Nucleus accumbens (tissue), 56 donors: ENCODE measurements at places on chromosomes 2 and 18.

- DNase-seq, result no peak
Measured at GRCh38 chr2:105611811-105612424, 132.8 kb upstream of the NCK2 start.

- no peak for DNase-seq
Measured at GRCh38 chr2:36708041-36708741, 11.7 kb downstream of the VIT start.

DNA sequence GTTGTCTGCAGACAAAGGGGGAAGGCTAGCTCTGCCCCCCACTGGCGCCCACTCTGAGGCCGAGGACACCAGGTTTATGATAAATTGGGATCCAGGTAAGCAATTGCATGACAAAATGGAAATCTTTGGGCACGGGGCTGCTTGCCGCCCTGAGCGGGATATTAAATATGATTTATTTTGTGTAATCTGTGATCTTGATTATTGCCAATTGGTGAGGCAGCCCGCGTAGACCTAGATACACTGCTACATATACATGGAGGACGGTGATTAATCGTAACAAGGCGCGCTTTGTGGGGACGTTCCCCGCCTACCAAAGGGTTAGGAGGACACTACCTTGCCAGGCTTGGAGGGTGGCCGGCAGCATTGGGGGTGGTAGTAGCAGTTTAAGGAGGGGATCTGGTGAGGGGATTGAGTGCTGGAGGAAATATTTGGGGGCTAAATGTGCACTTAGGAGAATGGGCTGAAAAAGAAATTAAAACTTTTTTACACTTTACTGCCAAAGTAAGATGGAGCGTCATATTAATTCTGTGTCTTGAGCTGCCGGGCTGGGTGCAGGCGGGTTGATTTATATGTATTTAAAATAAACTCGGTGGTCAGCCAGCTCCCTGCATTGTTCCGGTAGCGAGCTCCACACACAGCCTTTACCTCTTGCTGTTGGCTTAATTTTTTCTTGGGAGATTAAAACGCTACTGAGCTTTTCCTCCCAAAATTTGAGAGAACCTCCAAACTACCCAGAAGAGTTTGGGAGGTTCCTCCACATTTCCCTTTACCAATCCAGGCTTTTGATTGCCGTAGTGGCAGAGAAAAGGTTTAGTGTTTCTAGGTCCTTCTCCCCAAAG is 4.1 kb downstream of the HOXD3 start:
- DNase-seq, result no peak

- DNase-seq, result no peak
Measured at GRCh38 chr2:29719639-29720038, 201.7 kb downstream of the ALK start.

DNA sequence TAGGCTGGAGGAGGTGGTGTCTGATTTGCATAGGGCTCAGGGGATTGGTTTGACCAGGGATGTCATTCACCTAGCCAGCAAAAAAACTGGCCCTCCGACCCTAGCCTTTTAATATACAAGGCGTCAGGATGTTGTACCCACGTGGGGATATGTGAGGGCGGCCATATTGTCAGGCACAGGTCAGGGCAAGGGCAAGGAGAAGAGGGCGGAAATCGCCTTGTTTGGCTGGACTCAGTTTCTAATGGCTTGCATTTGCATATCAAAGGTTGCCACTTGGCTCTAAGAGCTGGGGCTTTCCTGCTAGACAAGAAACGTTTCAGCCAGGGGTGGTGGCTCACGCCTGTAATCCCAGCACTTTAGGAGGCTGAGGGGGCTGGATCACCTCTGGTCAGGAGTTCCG is 24.9 kb upstream of the PDCL3 start:
- DNase-seq, result no peak

GRCh38 chr2:201507725-201508124 is 56.2 kb downstream of the STRADB start:
- DNase-seq, result no peak

DNA sequence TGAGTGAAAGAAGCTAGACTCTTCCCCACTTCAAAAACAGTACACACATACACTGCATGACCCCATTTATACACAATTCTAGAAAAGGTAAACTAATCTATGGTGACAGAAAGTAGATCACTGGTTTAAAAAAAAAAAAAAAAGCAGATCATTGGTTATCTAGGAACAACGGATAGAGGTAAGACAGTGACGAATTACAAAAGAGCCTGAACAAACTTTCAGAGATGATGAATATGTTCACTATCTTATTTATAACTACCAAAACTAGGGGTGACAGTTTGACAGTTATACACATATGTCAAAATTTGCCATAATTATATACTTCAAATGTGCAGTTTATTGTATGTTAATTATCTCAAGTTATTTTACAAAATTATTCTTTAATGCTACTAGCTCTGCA is 27.5 kb downstream of the MAP3K2 start:
- no peak for DNase-seq

DNA sequence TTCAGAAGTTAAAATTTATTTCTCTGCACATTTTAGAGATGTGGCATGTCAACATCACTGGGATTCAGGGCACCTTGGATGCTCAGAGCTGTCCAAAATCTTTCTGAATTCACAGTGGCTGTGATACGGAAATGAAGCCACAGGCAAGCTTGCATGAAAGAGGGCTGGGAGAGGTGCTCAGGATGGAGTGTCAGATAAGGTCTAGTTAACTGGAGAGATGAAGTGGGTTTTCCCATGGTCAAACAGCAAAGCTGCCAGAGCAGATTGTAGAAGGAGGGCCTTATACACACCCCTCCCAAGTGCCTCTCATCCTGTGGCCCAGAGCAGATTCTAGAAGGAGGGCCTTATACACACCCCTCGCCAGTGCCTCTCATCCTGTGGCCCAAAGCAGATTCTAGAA is 286.8 kb upstream of the PXDN start:
- DNase-seq, result no peak

- no peak for DNase-seq
Measured at GRCh38 chr2:25388491-25388890, 46.8 kb upstream of the DNMT3A start.
